ENCODE measurements at places on chromosomes 16 and 17.
A peak's percentile ranks its signal among the peaks of the same experiment; 100 is the strongest.

DNA sequence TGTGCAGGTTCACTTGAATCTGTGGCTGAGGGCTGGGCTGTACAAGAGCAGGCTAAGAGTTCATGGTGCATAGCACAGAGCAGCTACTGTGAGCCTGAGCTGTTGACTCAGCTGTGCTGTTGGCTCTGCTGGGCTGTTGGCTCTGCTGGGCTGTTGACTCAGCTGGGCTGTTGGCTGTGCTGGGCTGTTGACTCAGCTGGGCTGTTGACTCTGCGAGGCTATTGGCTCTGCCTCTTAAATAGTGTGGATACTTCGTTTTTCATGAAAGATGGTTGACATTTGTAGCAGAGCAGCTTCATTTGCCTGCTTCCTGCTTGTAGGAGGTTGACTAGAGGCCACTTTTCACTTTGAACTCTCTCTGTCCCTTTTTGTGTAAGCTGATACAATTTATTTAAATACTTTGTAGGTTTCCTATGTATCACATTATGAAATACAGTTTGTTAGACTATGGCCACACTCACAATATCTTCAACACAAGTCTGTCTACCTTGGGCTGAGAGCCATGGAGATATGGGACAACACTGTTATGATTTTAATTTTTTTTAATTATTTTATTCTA, 40.3 kb upstream of the CCNF start:
- no peak for DNase-seq

- DNase-seq = no peak
Measured at GRCh38 chr17:29633886-29634285, 11.2 kb upstream of the CORO6 start.

DNA sequence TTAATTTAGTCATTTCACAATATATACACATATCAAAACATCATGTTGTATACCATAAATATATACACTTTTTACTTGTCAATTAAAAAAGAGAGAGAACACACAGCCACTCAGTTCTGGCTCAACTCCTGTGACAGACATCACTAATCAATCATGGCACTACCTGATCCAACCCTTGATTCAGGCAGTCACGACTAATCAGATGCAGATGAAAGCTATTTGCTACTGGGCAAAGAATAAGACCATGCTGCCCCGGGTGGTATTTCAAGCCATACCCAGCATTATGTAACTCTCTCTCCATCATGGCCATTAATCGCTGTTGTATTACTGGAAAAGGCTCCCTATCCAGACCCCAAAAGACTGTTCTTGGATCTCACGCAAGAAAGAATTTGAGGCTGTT, 345.7 kb downstream of the HAPSTR1 start:
- DNase-seq = no peak

DNA sequence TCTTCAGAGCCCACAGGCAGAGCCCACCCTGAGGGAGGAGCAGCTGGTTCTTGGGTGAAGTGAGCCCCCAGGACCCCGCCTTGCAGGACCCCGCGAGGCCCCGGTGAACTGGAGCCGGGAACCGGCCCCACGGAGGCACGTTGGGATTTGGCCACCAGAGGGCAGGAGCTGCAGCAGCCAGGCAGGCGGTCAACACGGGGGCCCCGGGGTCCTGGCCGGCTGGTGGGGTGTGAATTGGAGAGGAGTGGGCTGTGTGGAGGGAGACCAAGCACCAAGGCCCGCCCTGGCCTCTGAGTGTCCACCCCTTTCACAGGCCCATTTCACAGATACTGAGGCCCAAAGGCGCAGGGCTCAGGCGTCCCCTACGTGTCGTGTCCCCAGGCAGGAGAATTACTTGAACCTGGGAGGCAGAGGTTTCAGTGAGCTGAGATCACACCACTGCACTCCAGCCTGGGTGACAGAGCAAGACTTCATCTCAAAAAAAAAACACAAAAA, 2.2 kb downstream of the DPEP1 start:
- no peak for DNase-seq

- DNase-seq = no peak
Measured at GRCh38 chr17:18172531-18173278, 10.9 kb upstream of the ALKBH5 start.

DNA sequence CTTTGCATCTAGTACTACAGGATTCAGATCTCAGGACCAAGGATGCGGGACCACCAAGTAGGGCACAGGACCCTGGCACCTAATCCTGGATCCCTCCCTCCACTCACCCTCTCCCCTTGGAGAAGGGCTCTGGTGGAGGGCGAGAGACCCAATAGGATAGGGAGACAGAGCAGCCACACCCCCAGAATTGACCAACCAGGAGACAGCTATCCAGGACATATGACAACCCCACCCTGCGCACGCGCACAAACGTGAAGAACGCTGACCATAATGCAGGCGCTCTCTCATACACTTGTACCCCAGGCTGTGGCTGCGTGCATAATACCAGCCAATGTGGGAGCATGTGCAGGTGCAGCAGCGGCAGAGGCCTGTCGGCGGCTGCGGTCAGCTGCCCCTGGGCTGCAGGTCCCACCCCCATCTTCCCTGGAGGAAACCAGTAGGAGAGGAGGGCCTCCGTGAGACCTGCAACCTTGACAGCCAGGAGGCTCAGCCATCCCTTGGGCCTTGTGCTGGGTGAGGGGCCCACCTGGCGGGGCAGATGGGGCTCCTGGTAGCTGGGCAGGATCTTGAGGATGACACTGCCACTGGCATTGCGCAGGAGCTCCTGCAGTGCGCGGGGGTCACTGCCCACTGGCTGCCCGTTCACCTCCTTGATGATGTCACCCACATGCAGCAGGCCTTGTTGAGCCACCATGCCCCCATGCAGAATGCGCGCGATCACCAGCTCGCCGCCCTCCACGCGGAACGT, 25.4 kb downstream of the MPP2 start:
- no peak for DNase-seq

GRCh38 chr16:48386559-48387312, 1.5 kb upstream of the SIAH1 start:
- DNase-seq = peak; percentile 6

DNA sequence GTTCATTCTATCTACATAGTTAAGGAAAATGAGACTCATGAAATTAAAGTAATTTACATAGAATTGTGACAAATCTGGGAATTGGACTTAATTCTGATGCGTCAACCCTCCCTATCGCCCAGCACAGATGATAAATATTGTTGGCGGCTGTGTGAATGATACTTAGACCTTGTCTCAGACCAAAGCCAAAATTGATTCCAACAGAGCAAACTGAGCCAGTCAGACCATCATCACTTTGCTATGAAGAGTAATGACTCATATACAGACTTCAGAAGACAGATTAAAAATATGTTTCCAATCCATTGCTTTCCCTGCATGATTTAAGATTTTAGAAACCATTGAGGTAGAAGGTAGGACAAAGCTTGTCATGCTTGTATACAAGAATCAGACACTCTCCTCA, 1156.7 kb upstream of the CDH8 start:
- no peak for DNase-seq

- no peak for DNase-seq
Measured at GRCh38 chr16:75862098-75862386, 135.8 kb upstream of the CPHXL start.

- no peak for DNase-seq
Measured at GRCh38 chr16:62692685-62693084, 656.4 kb upstream of the CDH8 start.

DNA sequence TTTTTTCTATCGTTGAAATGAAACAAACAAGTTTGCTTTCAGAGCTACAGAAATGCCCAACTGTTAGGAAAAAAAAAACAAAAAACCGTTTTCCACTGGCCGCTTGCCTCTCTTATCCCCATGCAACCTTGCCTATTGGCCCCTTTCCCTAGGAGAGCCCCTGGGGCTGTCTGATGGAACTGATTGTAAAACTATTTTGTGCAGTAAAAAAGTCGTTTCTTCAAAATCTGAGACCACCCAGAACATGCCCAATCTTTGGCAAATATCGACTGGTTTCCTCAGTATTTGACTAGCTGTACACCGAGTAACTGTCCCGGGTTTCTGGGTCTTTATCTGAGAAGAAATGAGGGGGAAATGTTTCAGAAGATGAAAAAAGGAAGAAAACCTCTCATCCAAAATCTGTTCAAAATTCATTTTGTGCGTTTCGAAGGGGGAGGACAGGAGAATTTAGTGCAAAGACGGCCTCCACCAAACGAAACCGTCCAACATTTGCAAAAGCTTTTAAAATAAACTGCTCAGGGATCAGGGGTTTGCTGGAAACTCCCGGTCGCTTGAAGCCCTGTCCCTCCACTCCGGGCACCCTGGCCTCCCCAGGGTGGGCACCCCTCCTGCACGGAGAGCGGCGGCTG, 1.1 kb upstream of the GNAO1 start:
- DNase-seq = no peak

- DNase-seq = no peak
Measured at GRCh38 chr17:42900460-42901331, at the start of gene G6PC1. Gene G6PC1, plus strand, starts transcription at chr17:42900799. Its CDS starts 78 bp downstream, at chr17:42900877.

- no peak for DNase-seq
Measured at GRCh38 chr17:31807846-31808245, 51.2 kb downstream of the COPRS start.

Measured in retina (tissue), 1 donor.